ENCODE measurements at places on chromosomes 3 and 15.

- DNase-seq = no peak
Measured at GRCh38 chr3:126699011-126699410, 5.0 kb upstream of the CHCHD6 start.

- no peak for DNase-seq
Measured at GRCh38 chr3:105883798-105884377, 15.1 kb upstream of the CBLB start.

DNA sequence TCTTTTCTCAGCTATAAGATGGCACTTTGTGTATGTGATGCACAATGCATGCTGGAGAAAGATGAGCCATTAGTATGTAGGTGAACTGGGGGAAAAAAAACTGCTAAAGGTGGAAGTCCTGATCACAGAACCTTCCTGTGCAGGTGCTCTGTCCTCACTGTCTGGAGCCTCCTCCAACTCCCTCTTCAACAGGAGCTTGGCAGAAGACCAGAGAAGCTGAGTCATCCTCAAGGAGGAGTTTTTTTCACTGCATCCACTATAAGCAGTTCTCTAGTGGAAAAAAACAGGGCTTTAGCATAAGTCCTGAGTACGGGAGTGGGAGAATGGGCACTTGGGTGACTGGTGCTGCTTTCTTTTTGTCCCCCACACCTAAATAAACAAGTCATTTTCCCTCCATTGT, 168.4 kb upstream of the CADPS start:
- DNase-seq = no peak

GRCh38 chr15:50150349-50150748, 31.3 kb upstream of the ATP8B4 start:
- no peak for DNase-seq

GRCh38 chr3:134991003-134991402, 195.9 kb downstream of the EPHB1 start:
- DNase-seq = no peak

DNA sequence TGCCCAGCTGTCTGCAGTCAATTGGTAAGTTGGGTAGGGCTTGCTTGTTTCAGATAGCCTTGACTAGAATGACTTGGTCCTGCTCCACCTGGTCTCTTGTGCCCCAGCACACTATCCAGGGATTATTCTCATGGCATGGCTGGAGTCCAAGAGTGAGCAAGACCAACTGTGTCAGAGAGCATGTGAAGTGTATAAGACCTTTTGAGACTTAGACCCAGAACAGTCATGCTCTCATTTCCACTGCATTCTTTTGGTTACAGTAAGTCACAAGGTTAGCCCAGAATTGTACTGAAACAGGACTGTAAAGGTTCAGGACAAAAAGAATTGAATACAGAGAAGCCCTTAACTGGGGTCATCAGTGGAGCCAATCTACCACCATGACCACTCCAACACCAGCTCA, 650.8 kb upstream of the ADAMTS9 start:
- DNase-seq = no peak

GRCh38 chr3:58198804-58199203, 12.0 kb downstream of the DNASE1L3 start:
- DNase-seq = no peak

- no peak for DNase-seq
Measured at GRCh38 chr3:31093606-31094005, 199.1 kb upstream of the GADL1 start.

Data from erythroblast (primary cell).